ENCODE measurements at places on chromosomes 5 and 9.

DNA sequence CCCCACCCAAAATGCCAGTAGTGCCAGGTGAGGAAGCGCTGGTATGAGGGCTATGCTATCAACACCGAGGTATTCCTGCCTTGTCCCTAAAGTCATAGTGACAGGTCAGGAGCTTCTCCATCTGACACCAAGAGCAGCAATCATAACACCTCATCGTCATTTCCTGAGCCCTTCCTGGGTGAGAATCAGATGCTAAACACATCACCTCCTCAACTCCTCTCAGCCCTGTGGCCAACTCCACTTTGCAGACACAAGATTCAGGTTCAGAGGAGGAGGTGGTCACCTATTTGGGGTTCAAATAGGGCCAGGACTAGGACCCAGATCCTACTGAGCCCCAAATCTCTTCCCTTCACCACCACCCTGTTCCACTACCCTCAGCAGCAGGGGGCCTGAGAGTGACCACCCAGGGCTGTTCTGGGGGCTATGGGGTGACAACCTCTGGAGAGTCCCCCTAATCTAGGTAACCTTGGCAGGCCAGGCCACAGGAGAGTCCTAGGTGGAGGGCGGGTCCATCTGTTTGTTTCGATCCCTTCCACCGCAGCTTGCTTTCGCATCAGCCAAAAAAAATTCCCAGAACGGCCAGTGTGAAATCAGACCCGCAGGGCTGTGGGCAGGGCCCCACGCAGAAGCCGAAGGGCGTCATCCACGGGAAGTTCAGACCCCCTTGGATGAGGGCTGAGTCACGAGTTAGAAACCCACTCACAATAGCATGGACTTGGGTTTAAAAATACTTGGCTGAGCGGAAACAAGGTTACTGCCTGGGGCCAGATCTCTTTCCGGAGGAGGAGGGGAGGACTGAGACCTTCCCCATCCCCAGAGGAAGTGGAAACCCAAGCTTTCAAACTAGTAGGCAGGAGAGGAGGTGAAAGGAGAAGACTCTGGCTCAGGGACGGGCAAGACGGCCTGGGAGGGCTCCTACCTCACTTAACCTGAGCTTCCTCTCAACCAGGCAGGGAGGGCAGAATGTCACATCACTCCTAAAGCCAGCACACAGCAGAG is 8.7 kb downstream of the STK10 start:
- no peak for DNase-seq

DNA sequence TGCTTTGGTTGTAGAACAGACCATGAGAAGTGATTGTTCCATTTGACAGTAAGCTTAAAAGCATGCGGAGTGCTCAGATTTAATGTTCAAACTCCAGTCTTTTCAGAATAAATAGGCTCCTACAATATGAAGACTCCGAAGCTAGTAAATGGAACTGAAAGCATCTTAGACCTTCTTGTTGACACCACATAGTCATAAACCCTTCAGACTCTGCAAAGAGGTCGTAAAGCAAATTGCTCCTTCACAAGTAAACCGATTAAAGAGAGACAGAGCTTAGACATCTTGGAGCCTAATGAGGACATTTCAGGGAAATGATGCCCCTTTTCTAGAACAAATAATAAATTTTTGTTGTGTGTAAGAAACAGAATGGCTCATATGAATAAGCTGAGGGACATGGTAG is 511.0 kb upstream of the RIOK2 start:
- DNase-seq, result no peak

- DNase-seq, result no peak
Measured at GRCh38 chr9:81526587-81526986, 162.8 kb downstream of the TLE1 start.

- no peak for DNase-seq
Measured at GRCh38 chr9:128163523-128164306, 3.6 kb downstream of the BBLN start.

DNA sequence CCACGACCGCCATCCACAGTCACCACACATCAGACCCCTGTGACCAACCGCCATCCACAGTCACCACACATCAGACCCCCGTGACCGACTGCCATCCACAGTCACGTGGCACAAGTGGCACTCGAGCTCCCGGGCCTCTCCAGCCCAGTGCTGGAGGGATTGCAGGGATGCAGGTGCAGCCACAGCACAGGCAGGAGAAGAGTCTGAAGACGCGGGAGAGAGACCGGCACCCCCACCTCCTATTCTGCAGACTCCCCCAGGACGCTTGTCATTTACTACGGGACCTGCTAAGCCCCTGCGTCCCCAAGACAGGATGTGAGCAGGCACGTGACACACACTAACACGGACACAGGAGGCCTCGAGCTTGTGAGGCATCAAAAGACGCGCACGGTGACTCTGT is 21.1 kb downstream of the TERT start:
- DNase-seq, result no peak

GRCh38 chr5:32030222-32030621 is 143.9 kb downstream of the GOLPH3 start:
- DNase-seq, result no peak

DNA sequence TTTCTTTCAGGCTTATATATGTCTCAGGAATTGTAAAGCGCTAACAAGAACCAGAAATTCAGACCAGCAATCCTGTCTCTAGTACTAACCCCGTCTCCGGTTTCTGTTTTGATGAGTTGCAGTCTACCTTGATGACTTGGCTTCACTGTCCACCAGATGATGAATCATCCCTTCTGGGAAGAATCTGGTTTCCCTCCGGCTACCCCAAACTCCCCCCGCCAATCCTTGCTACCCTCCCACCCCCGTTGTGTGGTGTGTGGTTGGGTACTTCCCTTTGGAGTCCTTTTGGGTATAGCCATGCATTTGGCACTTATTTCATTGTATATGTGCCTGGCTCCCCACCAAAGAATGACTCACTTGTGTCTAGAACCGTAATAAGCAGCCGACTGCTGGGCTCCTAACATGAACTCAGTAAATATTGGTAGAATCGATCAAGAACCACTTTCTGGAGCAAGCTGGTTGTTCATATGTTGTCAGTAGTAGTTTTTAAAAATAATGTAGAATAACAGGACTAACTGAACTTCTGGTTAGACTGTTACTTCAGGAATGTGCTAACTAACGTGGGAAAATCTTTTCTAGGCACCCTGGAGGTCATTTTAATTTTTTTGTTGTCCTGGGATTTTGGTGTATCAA is 8.3 kb upstream of the TGFBI start:
- DNase-seq, result no peak

- no peak for DNase-seq
Measured at GRCh38 chr5:66617226-66617861, 21.2 kb downstream of the MAST4 start.

DNA sequence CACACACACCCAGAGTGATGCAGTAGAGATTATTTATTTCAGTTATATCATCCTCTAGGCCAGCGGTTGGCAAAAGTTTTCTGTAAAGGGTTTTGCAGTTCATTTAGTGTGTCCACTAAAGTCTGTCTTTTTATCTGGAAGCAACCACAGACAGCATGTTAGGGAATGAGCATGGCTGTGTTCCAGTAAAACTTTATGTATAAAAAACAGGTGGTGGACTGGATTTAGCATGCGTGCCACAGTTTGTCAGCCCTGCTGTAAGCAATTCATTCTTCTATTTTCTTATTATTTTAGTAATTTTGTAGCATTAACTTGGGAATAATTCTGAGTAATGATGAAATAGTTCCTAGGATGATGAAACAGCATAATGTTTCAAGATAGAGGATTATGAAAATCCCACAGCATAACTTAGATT is 51.7 kb downstream of the CCNH start:
- no peak for DNase-seq

DNA sequence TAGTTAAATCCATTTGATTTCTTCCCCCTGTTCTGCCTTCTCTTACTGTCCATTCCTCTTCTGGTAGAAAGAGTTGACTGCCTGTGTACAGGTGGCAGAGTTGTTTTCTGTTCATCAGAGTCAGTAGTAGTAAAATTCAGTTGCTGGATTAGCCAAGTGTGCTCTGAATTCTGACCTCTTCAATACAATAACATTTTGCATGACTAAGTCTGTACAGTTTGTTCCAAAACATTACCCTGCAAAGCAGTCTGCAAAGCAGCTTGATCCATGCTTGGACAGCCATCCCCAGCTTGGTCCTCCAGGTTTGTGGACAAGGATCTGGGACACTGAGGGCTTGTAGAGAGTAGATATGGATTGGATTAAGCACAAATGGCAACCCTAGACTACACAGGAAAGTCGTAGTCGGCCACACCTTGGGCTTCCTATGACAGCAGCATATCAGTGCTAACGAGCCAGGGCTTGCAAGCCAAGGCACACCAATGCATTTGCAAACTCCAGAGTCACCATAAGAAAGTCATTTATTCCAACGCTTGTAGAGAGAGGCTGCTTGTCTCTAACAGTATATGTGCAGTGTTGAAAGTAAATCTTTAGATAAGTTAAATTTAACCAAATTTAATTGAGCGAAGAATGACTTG is 25.2 kb downstream of the IL12B start:
- no peak for DNase-seq

- DNase-seq, result no peak
Measured at GRCh38 chr9:124281931-124282371, 24.2 kb downstream of the NEK6 start.

DNA sequence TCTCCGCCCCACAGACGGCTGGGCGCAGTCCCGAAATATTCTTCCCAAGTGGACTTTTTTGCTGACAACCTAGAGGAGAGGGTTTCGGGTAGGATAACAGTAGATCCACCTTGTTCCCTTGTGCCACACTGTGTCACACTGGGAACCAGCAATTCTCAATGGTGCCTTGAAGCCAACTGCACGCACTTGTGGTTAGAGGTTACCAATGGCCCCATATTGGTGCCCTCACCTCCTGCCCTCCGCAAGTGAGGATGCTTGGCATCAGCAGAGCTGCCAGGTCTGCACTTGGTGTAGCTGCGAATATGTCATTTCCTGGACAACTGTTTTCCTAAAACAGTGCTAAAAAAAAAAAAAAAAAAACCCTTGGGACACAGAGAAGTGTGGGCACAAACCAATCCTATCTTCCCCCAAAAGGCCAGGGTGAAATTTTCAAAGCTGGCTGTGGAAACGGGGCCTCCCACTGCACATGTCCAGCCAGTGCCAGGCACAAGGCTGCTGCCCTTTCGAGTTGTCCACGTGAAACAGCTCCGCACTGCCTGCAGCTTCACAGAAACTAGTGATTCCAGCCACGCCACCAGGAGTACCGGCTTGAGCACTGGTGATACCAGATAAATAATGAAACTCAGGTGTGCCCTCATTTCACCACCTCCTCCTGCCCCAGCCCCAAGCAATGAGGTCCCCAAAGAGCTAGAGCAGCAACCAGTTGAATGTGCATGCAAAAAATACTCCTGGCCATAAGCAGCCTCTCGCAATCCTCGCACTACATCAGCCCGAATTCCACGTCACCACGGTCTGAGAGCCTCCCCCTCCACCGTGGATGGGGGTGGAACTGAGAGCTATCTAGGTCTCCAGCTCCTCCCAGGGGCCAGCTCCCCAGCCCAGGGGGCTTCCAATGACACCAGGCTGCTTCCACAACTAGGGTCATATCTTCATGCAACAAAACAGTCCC is 51.2 kb downstream of the USP20 start:
- DNase-seq, result no peak

All from COR-L47 (cell line).